ENCODE measurements at places on chromosomes 6 and 20. TPM values are rescaled to one million over a fixed set of nuclear protein-coding genes. Genes with fewer than 3 reads are reported as not detected.

- no peak overlapping the region for H3K4me3 ChIP-seq
- no peak overlapping the region for H3K27ac ChIP-seq
- H3K27me3 ChIP-seq: no peaks in the 10 kb centered on the region
- no peak for DNase-seq
- peaks cover 31% of the 10 kb centered on the region for H3K4me1 ChIP-seq
Measured at GRCh38 chr6:118744261-118744941, 93.0 kb upstream of the CEP85L start.

GRCh38 chr6:17869753-17870050 lies 117.7 kb downstream of the KIF13A start:
- no peaks in the 10 kb centered on the region for H3K27me3 ChIP-seq
- no peak for DNase-seq
- H3K36me3 ChIP-seq: peaks cover 8% of the 10 kb centered on the region
- H3K27ac ChIP-seq: no peak overlapping the region
- H3K4me3 ChIP-seq: no peak overlapping the region

- H3K27me3 ChIP-seq: peaks cover 32% of the 10 kb centered on the region
- no peaks in the 10 kb centered on the region for H3K4me1 ChIP-seq
- no peak overlapping the region for H3K4me3 ChIP-seq
- no peak overlapping the region for H3K27ac ChIP-seq
Measured at GRCh38 chr20:44113618-44114376, 73.2 kb downstream of the JPH2 start.

HLA-DRB1 gene
- total RNA-seq: 365 TPM

CST5 gene
- total RNA-seq: not detected

DNA sequence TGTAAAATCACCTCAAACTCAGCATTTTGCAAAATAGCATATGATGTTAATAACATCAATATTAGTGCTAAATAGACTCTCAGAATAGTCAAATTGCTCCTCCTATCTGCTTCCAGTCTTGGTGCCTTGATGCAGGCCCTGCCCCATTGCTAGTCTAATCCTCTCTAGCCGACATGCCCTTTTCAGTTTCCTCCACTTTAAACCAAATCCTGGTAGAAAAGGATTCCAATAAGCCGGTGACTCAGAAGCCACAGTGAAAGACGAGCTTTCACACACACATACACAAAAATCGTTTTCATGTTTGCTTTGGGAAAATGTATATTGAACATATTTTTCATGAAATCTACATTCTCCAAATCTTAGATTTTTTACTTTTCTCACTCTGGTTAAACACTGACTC lies 203.1 kb downstream of the LMBRD1 start:
- H3K27ac ChIP-seq: no peak overlapping the region
- no peak overlapping the region for H3K4me3 ChIP-seq

DNA sequence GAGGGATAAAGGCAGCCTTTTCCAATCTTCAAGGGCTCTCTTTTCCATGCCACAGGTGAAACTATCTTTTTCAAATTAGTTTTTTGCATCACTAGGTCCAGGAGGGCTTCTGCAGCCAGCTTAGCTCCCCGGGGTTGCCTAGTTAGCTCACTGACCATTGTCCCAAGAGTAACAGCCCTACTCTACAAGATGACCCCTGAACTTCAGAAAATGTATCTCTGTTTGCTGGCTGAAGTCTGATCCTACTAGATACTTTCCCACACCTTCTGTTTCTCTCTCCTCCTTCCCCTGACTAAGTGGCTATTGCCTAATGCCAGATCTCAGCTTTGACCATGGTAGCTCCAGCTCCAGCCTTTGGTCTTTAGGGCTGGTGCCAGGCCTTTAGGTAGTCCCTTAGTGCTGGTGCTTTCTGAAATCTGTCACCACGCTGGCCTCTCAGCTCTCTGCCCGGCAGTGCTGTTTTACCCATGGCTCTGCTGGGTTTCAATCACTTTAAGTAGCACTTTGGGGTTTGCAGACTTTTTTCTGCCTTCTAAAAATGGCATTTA lies 255.1 kb downstream of the RNGTT start:
- no peaks in the 10 kb centered on the region for H3K36me3 ChIP-seq
- no peak overlapping the region for H3K27ac ChIP-seq
- H3K4me1 ChIP-seq: no peaks in the 10 kb centered on the region

DNA sequence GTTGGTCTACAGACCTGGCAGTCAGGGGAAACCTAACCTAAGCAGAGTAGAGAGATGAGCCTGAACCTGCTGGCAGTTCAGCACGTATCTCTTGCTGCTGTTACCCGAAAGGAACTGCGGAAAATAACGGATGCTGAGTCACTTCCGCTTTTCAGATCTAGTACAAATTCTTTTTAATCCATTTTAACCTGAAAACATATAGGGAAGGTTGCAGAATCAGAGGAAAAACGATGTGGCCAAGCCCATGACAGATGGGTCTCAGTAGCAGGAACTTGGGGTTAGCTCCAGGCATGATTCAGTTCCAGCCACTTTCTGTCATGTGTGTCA lies 351.9 kb upstream of the PRND start:
- H3K27me3 ChIP-seq: no peaks in the 10 kb centered on the region
- no peak for DNase-seq
- no peak overlapping the region for H3K4me3 ChIP-seq
- no peaks in the 10 kb centered on the region for H3K36me3 ChIP-seq

GINS1 gene
- total RNA-seq: 2.3 TPM

TXLNB gene
- total RNA-seq: 3.2 TPM

DNMT3B gene
- 1.1 TPM for total RNA-seq

DNA sequence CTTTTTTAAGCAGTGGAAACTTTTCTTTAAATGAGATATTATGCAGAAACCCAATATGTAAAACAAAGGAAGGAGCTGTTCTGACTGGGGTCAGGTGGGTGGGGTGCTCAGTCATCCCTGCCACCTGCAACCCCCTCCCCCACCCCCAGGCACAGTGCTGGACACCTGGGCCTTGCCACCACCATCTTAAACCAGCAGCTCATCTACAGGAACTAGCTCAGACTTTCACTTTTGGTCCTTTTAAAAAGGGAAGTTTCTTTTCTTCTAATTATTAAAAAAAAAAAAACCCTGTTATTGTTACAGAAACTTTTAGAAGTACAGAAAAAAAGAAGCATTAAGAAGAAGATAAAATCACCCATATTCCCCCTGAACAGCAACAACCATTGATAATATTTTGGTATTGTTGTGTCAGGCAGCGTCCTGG lies 37.1 kb downstream of the PPP1R16B start:
- H3K27ac ChIP-seq: peak overlapping the region; percentile 89
- no peaks in the 10 kb centered on the region for H3K27me3 ChIP-seq
- H3K36me3 ChIP-seq: peaks cover 12% of the 10 kb centered on the region
- DNase-seq: peak; percentile 91
- H3K4me3 ChIP-seq: no peak overlapping the region

GRCh38 chr6:157017861-157018260 lies 240.7 kb downstream of the ARID1B start:
- no peak overlapping the region for H3K4me3 ChIP-seq
- no peaks in the 10 kb centered on the region for H3K36me3 ChIP-seq
- no peak for DNase-seq
- peaks cover 72% of the 10 kb centered on the region for H3K4me1 ChIP-seq

CST4 gene
- total RNA-seq: not detected

DNA sequence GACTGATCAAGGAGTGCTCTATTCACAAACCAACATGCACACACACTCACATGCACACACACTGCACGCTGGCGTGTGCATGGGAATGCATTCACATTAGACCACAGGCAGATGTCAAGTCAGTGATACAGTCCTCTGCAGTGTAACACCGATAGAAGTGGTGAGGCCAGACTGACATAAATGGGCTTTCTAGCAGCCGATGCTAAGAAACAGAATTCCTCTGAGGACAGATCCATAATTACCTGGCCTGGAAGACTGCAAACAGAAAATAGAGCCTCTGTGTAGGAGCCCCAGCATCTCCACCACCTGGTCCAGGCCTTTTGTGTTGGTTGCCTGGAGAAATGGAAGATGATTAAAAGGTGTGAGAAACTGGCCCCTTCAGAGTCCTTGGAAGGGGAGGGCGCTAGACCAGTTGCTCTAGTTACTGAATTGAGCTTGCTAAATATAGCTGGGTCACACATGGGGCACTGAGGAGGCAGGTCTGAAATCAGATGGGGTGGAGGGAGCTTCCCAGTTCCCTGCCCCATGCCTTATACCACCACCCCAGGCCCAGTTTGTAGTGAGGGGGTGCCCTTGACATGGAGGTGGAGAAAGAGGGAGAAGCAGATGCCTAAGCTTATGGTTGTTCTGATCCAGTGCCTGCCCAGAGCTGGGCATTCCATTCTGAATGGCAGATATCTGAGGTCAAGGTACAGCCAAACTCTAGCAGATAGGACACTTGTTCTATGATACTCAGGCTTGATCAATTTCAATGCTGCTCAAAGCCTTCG lies 233.8 kb downstream of the LRFN2 start:
- no peak overlapping the region for H3K27ac ChIP-seq
- no peak overlapping the region for H3K4me3 ChIP-seq
- no peaks in the 10 kb centered on the region for H3K36me3 ChIP-seq
- no peaks in the 10 kb centered on the region for H3K27me3 ChIP-seq
